ENCODE measurements at places on chromosomes 1 and 21.

GRCh38 chr1:15224974-15225373 is 22.0 kb upstream of the FHAD1 start:
- DNase-seq = no peak

- DNase-seq = no peak
Observed at GRCh38 chr1:197948926-197949899, 32.0 kb downstream of the LHX9 start.

GRCh38 chr1:225480825-225481434 is 53.1 kb upstream of the LBR start:
- DNase-seq = no peak

DNA sequence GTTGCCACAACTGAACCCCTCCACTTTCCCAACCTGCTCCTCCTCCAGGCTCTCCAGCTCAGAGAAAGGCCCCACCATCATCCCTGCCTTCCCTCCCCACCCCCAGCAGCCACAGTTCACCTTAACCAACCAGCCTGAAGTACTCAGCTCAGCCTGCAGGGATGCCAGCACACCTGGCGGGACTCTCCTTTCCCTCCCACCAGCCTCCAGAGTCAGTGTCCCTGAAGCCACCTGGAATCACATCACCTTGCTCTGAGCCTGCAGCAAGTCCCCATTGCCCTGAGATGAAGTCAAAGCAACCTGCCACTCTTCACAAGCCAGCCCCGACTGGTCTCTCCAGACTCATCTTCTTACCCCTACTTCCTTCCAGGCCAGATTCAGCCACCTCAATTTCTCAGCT is 26.2 kb upstream of the ZC3H12A start:
- no peak for DNase-seq

- DNase-seq = peak; percentile 68
Observed at GRCh38 chr1:67053535-67053784, 488 bp downstream of the SLC35D1 start.

DNA sequence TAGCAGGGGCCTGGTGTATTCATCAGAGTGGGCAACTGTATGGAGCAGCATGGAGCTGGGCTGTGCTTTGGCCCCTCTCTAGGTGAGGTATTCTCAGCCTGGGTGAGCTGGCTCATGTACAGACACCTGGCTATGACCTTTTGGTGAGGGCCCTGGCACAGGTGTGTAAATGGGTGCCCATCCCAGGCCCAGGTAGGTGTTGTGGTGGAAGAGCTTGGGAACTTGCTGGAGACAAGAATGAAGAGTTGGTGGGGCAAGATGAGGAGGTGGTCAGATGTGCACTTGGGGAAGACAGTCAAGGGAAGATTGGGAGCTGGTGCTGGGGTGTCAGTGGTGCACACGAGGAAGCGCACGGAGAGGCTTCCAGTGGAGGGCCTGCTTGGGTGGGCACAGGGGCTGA is 95.5 kb downstream of the TRIM11 start:
- DNase-seq = no peak

DNA sequence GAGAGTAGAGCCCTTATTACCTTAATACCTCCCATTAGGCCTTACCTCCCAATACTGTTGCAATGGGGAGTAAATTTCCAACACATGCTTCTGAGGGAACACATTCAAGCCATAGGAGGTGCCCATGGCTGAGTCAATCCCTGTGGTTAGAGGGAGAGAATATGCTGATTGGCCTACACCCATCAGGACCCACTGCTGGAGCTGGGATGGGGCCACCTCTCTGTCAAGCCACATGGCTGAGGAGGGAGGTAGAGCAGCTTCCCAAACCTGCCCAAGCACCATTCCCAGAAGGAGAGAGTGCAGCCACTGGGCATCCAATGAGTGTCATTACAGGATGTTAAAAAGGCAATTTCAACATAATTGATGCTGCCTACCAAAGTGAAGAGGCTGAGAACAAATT is 228.1 kb downstream of the C1orf94 start:
- no peak for DNase-seq

DNA sequence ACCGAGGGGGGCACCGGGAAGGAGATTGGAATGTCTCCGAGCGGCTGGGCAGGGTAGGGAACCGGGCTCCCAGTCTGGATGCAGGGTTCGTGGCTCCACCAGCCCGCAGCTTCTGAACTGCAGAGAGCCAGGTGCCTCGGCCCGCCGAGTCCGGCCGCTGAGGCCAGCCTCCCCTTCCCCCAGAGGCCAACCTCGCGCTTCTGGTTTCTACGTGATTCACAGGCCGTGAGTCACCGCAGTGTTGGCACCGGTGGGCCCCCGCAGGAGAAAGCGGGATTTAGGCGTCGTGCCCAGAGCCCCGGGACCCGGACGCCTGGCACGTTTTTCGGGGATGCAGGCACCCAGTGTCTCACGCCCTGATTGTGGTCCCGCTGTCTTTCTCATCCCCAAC is 458 bp downstream of the CRABP2 start:
- peak; percentile 75 for DNase-seq

- no peak for DNase-seq
Observed at GRCh38 chr1:195899762-195900352, 708.4 kb downstream of the KCNT2 start.

GRCh38 chr1:229271448-229272159 is 693 bp downstream of the RAB4A start:
- DNase-seq = no peak

DNA sequence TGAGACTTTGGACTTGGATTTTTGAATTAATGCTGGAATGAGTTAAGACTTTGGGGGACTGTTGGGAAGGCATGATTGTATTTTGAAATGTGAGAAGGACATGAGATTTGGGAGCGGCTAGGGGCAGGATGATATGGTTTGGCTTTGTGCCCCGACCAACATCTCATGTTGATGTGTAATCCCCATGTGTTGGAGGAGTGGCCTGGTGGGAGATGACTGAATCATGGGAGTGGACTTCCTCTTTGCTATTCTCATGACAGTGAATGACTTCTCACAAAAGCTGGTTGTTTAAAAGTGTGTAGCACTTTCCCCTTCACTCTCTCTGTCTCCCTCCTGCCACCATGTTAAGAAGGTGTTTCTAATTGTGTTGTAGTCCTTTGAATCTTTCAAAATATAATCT is 9.3 kb upstream of the PHGDH start:
- no peak for DNase-seq

DNA sequence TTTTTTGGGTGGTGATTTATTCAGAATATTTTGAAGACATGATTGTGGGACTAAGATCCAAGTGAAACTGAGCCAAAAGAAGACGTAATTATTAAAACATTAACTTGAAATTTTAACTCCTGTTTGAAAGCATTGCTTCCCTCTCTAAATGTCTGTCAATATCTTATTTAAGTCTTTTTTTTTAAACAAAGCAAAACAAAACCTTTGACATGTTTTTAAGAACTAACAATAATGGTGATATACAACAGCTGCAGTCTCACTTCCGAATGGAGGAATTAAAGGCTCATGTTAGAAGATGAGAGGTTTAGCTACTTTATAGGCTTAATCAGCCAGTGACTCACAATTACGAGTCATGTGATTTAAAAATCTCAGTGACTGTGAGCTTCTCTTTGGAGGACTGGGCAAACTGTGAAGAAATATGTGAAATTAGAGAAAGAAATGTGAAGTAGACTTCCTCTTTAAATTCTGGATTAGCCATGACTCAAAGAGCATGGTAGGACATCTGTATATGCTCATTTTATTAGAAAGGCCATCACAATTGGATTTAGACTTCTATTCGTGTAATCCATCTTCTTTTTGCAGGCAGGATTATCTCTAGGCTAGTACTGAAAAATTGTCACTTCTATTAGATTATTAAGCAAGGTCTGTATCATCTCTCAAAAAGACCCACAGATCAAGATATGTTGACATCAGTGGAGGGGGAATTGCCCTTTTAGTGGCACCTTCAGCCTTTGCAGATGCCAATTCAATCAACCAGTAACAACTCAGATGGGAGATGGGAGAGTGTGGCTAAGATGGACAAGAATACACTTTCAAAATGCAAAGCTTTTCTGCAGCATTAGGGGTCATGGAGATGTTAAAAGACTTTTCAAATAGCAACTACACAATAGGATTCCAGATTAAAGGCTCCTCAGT is 28.7 kb downstream of the KCNA3 start:
- DNase-seq = no peak

GRCh38 chr1:176557543-176558258 is 94.7 kb downstream of the PAPPA2 start:
- DNase-seq = no peak

- DNase-seq = peak; percentile 72
Observed at GRCh38 chr21:16742131-16742641, 770.7 kb upstream of the CXADR start.

DNA sequence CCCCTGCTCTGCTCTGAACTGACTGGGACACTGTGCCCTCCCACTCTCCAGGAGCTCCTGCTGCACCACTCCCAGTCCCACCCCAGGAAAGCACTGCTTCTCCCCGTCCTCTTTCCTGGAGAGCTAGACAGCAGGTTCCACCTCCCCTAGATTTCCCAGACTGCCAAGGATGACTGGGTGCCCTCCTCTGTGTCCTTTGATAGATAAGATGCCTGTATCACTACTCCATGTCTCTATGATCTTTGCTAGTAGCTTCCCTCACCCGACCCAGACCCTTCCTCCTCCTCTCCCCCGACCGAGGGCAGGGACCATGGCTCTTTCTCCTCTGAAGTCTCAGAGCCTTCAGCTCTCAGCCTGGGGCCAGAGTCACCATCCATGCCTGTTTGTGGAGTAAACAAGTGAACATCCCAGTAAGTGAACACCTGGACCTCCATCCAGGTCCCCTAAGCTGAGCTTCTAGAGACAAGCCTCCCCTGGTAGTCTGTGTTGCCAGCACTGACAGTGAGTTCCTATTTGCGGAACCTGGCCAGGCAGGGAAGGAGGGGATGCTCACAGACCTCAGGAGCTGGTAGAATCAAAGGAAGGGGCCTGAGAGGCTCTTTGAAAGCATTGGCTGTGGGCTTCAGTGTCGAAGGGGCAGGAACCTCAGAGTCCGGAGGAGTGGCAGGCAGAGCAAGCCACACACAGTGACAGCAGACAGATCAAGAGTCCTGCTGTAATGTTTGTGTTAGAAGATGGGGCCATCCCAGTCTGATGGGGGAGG is 104.0 kb downstream of the PAX7 start:
- DNase-seq = no peak

DNA sequence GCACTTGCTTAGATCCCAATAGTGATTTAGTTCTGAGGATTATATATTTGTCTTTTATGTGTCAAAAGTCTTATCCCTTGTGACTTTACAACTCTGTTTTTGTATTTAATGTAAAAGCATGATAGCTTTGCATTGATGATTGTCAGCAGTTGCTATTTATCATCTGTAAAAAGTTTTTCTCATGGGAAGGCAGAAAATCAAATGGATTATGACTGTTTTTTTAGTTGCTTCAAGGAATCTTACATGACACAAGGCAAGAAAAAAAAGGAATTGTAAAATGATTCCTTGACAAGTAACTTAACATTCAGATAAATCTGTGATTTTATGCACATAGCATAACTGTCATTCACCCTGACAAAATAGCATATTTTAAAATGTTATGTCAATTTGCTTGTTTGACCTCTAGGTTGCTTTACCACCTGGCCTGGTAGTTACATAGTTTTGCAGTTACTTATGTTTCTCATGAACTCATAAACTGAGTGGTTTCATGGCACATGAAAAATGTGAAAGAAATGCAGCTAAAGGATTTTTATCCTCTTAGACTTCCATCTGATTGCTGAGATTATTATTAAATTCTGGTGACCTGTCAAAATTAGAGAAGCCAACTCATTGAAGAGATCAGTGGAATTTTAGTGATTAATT is 622.6 kb downstream of the ADGRL2 start:
- DNase-seq = no peak

- DNase-seq = peak; percentile 14
Observed at GRCh38 chr1:30731806-30732276, 8.5 kb upstream of the MATN1 start.

DNA sequence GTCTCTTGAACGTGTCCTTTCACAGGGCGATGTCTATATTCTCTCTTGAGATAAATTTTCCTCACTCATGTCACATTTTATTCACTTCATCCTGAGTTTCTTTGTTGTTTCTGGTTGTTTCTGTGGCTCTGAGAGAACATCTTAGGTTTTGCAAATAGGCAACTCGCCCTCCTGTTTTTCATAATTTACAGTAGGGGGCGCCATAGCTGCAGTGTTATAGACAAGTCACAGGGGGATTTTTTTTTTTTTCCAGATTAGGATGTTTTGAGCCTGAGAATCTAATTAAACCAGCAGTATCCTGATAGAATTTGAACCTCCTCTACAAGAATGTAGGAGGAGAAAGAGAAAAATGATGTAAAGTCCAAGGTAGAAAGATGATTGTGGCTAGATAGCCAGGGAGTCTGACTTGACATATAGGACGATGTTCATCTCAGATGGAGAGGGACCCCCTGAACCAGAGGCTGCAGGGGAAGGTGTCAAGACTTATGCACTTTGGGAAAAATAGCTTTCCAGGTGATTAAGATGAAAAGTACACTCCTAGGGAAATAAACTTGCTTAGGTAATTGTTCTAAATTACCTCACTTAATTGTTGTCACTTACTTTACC is 76.3 kb downstream of the ZP4 start:
- no peak for DNase-seq

DNA sequence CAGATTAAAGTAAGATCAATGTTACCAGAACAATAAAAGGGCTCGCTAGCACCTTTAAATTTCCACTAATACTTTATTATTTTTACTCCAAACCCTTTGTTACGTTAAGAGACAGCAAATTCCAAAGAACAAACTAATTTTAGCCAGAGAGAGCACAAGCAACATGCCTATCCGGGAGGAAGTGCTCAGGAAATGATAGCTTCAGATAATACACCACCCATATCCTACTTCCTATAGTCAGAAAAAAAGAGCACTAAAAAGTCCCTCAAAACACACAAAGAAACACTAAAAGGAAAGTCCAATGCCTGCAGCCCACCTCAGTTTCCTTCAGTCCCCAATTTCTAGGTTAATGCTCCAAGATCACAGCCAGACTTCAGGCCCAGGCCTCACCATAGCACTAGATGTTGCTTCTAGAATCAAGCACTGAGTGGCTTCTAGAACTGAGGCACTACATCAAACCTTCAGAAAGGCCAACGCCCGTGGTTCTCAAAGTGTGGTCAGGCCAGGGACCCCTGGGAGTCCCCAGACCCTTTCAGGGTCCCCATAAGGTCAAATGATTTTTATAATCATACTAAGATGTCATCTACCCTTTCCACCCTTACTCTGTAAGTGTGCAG is 142.6 kb downstream of the PSMG1 start:
- no peak for DNase-seq

DNA sequence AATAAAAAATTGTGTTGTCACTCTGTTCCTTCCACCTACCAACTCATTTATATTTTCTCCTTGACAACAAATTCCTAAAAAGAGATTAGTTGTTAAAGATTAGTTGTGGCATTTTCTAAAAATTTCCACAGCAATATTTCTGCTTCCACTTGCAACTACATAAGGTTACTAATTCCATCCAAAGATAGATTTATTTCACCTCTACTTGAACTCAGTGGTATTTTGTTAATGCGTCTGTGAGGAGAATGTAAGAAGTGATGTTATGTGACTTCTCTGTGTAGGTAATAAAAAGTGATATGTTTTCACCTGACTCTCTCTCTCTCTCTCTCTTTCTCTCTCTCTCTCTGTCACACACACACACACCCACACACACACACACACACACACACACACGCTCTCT is 1104.8 kb downstream of the AMY1C start:
- no peak for DNase-seq

GRCh38 chr1:163076446-163076845 is 7.3 kb downstream of the RGS4 start:
- no peak for DNase-seq

Measured in right cardiac atrium (tissue), 5 donors.